ENCODE measurements at places on chromosomes 1 and 21. TPM values are rescaled to one million over a fixed set of nuclear protein-coding genes. Genes with fewer than 3 reads are reported as not detected.

- DNase-seq = no peak
These were observed 426.7 kb downstream of the KCNT2 start for GRCh38 chr1:196181594-196181878.

DNA sequence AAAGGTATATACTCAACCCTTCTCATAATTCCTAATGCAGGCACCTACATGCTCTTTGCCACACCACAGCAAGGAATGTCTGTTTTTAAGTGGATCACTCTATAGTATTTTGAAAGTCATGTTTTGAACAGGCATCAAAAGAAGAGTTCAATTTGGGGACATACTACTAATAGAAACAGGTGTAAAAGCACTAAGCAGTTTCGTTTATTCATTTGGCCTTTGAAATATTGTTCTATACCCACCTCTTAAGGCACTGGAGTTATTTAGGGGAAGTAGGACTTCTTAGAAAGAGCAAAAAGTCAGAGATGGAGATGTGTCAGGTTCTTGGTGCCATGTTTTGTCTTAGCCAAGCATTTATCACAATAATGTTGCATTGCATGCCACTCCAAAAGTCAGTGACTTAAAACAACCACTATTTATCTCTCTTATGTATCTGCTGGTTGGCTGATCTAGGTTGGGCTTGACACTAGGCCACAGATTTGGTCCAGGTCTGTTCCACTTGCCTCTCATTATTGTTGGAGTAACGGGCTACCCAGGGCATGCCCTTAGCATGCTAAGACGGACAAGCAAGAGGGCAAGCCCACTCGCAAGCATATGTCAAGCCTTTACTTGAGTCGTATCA, 107.5 kb downstream of the RGL1 start:
- DNase-seq = no peak

DNA sequence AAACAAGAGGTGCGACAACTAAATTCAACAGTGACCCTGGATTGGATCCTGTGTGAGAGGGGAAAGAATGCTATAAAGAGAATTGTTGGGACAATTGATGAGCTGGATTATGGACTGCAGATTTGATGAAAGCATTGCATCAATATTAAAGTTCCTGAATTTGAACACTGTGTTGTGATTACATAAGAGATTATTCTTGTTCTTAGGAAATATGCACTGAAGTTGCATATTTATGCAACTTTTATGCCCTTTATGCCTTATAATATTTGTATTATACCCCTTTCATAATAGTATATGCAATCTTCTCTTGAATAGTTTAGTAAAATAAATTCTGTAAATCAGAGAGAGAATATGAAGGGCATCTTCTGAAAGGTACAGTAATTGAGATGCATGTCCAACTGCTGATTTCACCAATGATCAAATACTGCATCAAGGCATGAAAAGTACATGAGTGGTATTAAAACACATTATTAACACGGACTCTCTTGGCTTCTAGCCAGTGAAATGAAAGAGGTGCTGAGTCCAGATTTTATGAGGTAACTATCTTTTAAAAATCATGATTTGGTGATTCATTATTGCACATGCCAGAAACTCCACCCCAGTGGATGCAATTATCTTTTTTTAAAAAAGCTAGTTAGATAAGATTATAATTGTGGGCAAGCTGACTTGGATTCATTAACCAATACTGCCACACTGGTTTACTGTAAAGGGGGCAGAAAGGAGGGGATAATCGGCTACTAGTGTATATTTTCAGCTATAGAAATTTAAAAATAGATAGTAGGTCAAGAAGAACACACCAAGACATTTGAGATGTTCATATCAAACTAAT, 19.9 kb upstream of the LPAR3 start:
- DNase-seq = no peak

- DNase-seq = no peak
These were observed 605.3 kb upstream of the USP24 start for GRCh38 chr1:55820501-55820900.

DNA sequence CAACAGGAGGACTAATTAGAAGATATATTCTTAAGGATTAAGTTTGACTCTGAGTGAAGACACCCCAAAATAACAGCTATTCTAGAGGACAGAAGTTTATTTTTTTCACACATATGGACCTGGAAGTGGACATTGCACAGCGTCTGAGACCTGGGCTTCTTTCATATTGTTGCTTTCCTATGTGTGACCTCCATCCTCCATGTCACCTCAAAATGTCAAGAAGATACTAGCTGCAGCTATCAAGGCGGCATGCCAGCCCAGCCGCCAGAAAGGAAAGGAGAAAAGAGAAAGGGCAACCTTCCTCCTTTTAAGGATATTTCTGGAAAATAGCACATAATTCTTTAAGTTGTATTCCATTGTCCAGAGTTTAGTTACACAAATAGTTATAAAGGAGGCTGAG, 220.4 kb downstream of the PATJ start:
- no peak for DNase-seq

- DNase-seq = no peak
These were observed 73.9 kb downstream of the PLXNA2 start for GRCh38 chr1:208170252-208170651.

- no peak for DNase-seq
These were observed 13.6 kb downstream of the MTR start for GRCh38 chr1:236808564-236809130.

GRCh38 chr1:64906447-64906846, 59.9 kb downstream of the JAK1 start:
- DNase-seq = no peak

- no peak for DNase-seq
These were observed 6.2 kb downstream of the TACSTD2 start for GRCh38 chr1:58570817-58571216.

DNA sequence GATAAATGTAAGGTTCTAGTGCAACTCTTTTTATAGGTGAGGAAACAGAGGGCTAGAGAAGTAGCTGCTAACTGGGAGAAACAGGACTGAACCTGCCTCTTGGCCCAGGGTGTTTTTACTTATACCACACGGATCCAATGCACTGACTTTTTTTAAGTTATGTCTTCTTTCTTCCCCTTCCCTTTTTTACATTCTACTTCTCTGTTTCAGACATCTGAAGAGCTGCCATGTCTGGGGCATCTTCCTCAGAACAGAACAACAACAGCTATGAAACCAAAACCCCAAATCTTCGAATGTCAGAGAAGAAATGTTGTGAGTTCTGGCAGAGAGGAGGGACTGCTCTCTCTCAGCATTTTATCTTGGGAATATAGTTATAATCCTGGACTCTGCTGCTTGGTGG, 1.4 kb downstream of the PFKFB2 start:
- no peak for DNase-seq

DNA sequence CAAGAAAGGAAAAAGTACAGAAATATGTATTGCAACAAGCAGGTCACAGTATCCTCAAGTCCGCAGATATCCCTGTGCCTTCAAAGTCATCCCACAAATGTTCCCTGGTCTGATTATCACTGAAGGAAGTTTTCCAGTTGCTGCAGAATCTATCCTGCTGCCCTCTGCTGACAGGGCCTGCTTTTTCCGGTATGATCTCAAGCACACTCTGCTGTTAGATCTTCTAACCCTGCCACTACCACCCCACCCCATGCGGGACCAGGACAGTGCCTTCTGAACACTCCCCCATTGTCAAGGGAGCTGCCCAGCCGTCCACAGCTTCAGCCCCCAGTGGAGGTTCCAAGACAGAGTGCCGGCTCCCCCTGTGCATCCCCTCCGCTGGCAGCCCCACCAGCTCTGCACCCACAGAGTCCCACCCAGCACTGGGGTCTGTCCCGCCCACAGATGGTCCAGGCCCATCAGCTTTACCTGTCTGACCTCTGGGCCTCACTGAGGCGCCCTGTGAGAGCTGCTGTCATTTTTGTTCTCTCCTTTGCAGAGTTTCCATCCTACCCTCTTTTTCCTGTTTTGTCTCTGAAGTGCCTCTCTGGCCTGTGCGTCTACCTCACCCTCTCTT, 27.9 kb downstream of the FAM163A start:
- DNase-seq = no peak

GRCh38 chr1:172832006-172832725, 173.3 kb downstream of the FASLG start:
- DNase-seq = no peak

DNA sequence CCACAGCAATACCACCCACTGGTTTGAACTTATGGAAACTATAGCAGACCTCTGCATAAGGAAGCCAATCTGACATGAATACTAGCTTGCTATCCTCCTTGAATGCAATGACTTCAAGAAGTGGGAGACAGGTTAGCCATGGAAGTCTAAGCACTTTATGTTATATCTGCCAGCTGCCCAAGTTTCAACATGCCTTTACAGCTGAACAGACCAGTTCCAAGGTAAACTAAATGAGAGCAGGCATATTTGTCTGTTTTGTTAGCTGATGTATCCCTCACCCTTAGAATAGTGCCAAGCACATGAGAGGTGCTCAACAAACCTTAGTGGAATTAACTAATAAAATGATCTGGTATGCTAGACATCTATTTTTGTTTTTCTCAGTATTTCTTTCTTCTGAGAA, 65.1 kb downstream of the ALG14 start:
- no peak for DNase-seq

DNA sequence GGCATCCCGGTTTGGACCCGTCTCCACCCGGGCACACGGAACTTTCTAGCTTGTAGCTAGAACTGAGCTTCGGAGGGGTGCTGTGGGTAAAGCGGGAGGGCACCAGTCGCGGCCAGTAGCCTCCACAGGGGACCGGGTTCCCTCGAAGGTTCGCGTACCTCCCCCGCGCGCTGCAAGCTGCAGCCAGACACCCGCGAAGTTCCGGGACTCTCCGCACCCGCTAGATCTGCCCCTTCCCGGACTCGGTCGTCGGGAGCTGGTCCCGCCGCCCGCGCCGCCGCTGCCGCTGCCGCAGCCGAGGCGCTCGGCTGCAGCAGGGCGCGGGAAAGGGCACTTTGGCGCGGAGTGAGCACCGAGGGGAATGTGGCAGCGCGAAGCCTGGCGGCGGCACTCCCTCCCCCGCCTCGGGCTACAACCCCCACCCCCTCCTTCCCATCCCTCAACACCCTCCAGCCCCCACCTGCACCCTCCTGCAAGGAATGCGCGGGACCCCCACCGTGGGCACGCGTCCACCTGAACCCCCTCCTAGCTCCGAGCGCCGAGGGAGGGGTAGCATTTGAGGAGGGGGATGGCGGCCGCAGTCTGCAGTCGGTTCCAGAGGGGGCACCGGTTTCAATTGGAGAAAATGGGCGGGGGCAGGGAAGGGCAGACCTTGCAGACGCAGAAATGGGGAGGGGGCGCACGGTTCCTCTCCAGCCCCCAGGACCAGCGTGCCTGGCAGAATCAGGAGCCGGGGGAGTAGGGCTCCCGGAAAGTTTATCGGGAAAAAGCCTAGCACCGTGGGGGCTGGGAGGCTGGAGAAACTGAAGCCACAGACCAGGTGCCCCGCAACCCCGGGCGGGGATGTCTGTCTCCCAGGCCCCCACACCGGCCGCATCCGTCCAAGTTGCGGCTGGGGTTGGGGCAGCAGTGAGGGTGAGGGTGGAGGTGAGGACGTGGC, 968 bp downstream of the CSMD2 start:
- no peak for DNase-seq

GRCh38 chr1:111392460-111392945, 35.0 kb downstream of the OVGP1 start:
- no peak for DNase-seq

TAF1A gene
- 7.6 TPM for total RNA-seq

AADACL3 gene
- total RNA-seq = not detected

MAST2 gene
- total RNA-seq = 26.5 TPM

MYBPH gene
- total RNA-seq = not detected
